ENCODE measurements at places on chromosomes 11 and 22. TPM values are rescaled to one million over a fixed set of nuclear protein-coding genes. Genes with fewer than 3 reads are reported as not detected.

OR5A1 gene
- total RNA-seq: not detected

SNX32 gene
- 2.6 TPM for total RNA-seq

RTN4R gene
- 4.4 TPM for total RNA-seq

DNA sequence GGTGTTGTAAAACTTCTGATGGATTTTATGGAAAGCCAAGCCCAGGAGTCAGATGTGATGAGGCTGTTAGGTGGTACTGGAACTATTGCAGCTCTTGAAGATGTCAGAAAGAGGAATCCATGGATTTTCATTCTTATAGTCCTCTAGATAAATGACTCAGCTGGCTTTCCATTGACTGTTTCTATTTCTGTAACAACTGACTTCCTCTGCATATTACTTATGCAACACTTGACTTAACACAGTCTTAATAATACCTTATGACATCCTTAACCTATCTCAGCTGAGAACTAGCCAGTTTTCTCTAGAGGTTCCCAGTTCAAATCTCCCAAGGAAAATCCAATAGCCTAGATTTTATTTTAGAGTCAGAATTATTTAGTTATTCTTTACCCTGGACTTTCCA lies 263.8 kb downstream of the LUZP2 start:
- no peak for DNase-seq

- DNase-seq: no peak
Measured at GRCh38 chr11:85628771-85629341, 463 bp downstream of the TMEM126B start.

DNA sequence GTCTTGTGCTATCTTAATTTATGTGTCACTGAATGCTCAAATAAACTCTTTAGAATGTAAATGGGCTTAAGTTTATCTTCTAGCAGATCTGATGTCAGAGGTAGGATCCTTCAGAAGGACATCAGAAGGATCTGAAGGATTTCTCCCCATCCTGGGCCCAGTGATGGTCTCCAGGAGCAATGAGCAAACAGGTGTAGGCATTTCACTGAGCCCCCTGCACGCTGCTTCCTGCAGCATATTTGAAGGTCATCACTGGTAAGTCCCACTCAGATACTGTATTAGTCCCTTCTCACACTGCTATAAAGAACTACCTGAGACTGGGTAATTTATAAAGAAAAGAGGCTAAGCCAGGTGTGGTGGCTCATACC lies 4.5 kb downstream of the GSTP1 start:
- no peak for DNase-seq

DNA sequence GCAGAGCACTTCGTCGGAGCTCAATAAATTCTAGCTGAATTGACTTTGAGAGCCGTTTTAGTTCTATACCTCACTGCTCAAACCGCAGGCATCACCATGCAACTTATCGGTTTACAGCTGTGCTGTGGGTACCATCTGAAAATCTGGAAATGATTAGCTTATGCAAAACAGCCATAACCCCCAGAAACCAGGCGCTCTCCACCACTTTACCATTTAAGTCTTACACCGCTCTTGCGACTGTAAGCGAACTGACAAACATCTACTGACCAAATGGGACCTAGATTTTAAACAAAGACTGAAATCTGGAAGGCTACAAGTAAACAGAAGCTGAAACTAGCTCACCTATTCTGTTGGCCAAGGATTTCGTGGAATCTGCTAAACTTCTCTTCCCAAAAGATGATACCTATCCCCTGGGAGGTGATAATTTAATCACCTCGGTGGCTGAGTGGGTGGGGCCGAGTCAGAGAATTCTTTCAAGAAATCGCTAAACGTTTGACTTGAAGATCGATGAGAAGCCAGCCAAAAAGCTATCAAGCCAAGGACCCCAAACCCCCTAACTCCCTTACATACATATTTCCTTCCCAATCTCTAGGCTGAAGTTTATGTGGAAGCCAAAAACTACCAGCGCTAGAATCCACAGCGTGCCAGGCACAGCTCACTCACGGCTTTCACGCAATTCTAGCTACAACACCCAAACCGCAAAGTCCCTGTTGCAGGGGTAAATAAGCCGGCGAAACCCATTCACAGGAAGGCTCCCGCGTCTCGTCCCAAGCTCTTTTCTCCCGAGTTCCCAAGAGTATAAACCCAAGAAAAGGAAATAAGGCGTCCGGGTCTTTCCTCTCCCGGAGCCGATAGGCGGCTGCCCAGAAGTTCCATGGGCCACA lies 644 bp downstream of the SPTY2D1 start:
- no peak for DNase-seq

DNA sequence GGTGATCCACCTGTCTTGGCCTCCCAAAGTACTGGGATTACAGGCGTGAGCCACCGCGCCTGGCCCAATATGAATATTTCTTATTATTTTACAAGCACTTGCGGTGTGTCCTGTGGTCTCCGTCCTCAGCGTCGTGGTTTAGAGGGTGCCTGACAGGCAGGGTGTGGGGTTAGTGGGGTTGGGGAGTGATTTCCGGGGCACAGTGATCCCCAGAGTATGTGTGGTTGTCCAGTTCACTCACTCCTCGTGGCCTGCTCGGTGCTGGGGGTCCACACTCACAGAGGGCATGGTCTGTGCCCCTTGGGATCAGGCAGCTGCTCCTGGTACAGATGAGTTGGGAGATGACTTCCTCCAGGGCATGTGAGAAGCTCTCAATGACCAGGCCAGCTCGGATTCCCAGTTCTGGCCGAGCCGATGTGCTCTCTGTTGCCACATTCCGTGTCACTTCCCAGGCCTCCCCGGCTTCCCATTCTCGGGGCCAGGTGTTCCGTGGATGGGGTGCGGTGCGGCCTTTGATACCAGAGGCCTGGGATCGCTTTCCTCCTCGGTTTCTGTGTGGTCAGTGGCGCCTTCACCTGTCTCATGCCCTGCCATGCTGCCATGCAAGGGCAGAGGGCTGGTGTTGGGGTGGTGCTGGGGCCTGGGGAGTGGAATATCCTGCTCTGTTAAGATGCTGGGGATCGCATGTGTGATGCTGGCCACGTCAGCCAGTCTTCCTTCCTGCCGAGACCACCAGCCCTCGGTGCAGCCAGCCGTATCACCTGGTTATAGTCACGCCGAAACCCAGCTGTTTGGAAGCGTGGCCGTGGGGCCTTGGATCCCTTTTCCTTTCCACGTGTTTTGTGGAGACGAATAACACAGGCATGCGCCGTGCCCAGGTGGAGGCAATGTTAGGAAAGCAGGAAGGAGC lies 39.6 kb downstream of the PARVB start:
- DNase-seq: no peak

DNA sequence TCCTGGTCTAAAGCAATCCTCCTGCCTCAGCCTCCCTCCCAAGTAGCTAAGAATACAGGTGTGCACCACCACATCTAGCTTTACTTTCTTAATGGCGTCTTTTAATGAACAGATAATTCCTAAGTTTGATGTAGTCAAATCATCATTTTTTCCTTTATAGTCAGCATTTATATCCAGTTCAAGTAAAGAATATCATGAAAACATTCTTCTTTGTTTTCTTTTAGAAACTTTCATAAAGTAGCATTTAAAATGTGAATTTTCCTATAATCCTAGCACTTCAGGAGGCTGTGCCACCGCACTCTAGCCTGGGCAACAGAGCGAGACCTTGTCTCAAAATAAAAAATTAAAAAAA lies 61.6 kb downstream of the RBFOX2 start:
- DNase-seq: no peak

GRCh38 chr11:117868815-117869561 lies 7.5 kb downstream of the FXYD6 start:
- no peak for DNase-seq

GRCh38 chr11:48001438-48002021 lies 21.2 kb downstream of the PTPRJ start:
- DNase-seq: no peak

DNA sequence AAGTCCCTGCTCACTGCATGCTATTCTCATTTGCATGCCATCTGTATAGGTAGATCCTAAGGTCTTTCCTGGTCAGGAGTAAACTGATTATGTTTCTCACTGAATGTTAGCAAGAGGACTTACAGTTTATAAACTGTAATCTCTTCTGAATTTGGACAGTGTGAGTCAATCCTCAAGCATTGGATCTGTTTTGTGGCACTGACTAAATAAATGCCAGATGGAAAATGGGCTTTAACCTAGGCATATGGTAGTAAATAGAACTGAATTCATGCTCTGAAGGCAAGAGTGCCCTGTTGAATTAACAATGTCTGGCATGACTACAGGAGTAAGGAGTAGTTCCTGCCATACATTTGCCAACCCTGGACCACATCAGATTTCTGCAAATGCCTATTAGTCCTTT lies 11.4 kb downstream of the FAM181B start:
- no peak for DNase-seq

DNA sequence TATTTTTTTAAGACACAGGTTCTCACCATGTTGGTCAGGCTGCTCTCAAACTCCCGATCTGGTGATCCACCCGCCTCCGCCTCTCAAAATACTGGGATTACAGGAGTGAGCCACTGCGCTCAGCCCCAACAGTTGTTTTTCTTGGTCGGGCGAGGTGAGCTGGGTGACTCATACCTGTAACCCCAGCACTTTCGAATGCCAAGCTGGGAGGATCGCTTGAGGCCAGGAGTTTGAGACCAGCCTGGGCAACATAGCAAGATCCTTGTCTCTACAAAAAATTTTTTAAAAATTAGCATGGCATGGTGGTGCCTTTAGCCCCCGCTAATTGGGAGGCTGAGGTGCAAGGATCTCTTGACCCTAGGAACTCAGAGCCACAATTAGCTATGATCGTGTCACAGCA lies 7.0 kb upstream of the NF2 start:
- no peak for DNase-seq

GRCh38 chr11:122750049-122750448 lies 88.3 kb upstream of the CRTAM start:
- DNase-seq: no peak

DNA sequence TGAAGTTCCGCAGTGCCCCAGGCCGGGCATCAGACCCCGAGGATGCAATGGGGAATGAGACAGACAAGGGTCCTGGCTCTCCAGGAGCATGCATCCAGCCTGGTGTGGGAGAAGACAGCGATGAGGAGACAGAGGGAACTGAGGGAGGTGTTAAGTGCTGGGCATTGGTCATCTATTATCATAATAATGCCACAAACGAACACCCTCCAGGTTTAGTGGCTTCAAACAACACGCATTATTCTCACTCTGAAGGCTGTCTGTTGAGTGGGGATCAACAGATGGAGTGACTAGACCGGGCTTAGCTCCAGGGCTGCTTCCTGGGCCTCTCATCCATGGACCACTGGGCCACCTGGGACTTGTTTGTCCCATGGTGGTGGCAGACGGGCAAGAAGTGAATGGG lies 48.6 kb downstream of the MCM5 start:
- DNase-seq: no peak

- no peak for DNase-seq
Measured at GRCh38 chr11:36534276-36534840, 24.3 kb upstream of the TRAF6 start.

GRCh38 chr11:34051349-34052035 lies at the start of gene CAPRIN1:
TSS of gene CAPRIN1 (plus strand) at chr11:34051731. CDS start at chr11:34052421, 690 bp downstream.
- peak; percentile 91 for DNase-seq

DNA sequence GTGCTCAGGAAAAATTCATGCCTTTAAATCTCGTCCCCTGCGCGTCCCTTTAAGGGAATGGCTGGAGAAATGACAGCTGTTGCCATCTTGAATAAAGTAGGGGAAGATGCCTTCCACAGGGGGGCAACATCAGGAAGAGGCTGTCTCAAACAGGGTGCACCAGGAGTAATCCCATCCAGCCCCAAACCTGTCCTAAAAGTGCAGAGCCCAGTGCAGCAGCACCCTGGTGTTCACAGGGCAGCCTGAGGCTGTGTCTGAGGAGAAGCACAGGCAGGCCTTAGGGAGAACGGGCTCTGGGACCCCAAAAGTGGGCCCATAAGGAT lies 10.8 kb upstream of the C11orf96 start:
- no peak for DNase-seq

- DNase-seq: no peak
Measured at GRCh38 chr11:117428186-117428855, 100.7 kb downstream of the CEP164 start.

GRCh38 chr11:110251836-110252235 lies 44.6 kb downstream of the RDX start:
- DNase-seq: no peak

GRCh38 chr11:81005595-81005994 lies 1564.8 kb upstream of the TENM4 start:
- DNase-seq: no peak

GRCh38 chr11:121723246-121723741 lies 270.5 kb upstream of the SORL1-AS1 start:
- peak; percentile 76 for DNase-seq

DNA sequence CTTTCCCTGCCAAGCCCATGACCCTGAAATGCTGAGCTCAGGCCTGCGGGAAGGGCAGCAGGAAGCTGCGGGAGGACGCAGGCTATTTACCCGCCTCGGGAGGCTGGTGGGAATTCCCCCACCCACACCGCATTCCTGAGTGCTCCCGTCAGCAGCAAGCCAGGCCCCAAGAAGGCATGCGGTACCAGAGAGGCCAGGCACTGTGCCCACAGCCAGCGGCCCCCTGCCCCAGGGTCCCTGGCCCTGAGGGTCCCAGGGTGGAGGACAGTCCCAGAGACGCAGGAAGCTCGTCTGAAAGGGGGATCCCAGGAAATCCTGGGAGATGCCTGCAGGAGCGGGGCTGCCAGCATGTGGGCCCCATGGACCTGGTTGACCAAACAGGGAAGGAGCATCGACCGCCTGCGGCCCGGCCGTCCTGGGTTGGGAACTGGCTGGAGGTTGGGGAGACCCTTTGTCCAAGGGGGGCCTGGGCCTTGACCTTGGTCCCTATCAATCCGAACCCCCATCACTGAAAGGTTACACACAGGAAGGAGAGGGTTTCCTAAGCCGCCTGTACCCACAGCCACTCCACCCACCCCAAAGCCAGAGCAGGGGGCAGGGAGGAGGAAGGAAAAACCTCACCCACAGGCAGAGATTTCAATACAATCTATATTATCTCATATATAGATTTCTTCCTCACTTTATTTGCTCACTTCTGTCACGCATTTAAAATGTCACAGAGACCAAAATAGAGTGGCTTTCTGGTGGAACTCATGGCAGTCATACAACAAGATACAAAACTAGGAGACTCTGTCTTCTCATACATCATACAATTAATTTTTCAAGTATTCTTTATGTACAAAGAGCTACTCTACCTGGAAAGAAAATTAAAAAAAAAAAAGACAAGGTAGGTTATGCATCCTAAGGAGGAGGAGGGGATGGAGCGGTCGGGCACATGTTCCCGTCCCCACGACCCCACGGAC lies 17.1 kb downstream of the MAFF start:
- peak; percentile 92 for DNase-seq

DNA sequence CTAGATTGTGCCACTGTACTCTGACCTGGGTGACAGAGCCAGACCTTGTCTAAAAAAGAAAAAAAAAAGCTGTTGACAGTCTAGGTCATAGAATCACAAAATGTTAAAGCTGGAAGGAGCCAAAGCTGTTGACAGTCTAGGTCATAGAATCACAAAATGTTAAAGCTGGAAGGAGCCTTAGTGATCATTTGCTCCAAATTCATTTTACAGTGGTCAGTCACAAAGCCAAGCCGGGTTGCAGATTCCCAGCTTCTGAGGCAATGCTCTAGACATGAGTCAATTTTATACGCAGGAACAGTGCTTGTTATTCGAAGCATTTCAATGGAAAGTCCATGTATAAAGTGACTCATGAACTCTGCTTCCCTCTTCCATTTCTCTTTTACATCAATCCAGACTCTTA lies 47.4 kb downstream of the SYT13 start:
- no peak for DNase-seq
